CD4-positive, alpha-beta T cell treated with Interleukin-21 for 1 hour (primary cell): ENCODE measurements at places on chromosomes 16 and 17.

DNA sequence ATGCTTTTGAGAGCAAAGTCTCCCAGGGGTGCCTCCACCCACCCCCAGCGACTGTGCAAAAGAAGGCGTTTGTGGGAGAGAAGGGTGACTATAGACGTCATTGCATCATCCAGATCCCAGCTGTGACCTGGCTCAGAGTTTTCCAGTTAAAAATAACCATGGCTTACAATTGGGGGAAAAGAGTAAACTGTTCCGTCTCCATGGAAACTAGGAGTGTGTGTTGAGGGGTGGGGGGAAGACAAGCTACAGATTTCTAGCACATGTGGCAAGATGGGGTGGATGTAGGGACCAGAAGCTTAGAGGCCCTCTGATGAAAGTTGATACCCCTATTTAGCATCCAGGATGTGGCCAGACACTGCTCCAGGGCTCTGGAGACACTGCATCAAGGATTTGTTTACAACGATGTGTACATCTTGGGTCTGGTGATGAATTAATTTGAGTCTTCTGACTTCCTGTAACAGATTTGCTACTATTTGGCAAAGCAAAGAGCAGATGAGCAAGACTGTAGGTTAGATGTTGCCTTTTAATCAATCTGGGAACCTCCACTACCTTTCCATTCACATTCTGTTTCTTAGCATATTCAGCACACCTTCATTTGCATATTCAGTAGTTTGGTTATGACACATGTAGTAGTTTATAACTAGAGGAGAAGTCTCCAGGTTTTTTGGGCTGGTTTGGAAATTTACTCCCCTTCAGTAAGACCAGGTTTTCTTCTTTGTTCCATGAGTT, 6.2 kb upstream of the DUSP14 start:
- no peak for DNase-seq

DNA sequence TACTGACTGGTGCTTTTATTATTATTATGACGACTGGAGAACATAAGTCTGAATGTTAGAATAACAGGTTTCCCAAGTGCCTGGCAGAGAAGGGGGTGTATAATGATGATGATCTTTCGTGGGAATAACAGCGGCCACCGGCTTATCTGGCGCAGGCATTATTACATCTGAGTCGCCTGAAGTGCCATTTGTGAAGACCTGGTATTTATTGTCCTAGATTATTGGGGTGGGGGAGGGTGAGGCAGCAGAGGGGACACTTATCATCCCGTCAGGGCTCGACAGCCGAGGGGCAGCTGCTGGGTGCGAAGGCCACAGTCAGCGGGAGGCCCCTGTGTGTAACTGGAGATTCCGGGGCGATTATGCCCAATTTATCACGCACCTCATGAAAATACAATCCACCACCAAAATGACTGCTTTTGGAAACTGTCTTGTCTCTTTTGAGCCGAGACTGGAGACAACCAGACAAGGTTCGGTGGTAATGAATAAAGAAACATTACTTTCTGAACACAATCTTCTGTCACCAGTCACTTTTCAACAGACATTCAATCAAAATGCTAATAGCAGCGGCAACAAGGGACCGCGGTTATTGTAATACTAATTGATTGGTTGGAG, 199.3 kb downstream of the CCDC182 start:
- DNase-seq = no peak

DNA sequence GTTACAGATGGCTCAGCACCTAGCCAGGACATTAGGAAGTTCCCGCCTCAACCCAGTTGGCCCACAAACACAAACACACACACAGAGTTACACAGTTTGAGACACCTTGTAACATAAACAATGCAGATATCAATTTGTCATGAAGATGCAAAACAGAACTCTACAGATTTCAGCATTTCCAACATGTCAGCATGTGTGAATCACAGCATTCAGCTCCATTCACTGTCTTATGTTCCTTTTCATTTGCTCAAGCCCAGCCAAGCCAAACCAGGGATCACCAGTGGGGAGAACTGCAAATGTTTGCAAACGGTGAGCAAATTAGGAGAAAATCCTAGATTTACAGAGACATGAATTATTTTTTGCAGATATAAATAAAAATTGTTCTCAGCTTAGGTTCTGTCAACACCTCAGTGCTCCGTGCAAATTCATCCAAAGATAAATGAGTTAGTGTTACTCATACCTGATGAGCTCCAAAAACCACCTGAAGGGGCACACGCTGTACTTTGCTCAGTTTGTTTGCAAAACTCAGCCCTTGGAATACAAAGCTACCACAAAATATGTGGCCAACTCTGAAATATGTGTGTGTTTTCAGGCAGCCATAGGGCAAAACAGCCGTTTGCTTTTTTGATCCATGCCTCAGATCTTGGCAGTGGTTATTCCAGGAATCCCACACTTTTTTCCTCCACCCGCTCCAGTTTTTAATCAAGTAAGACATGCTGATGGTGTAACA, 16.3 kb upstream of the COX10 start:
- no peak for DNase-seq

DNA sequence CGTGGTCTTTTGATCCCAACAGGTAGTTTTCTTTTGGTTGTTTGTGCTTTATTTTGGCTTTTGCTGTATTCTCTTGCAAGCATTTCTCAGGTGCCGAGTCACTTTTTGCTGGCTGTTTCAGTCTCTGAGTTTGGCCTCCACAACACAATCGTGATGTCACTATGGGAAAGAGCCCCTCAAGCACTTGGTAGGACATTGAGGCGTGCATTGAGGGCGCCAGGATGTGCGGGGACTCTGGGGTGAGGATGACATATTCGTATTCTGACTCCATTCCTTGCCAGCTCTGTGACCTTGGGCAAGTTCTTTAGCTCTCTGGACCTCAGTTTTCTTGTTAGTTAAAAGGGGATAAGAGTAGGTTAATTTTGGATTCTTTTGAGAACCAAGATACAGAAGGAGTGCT, 13.0 kb downstream of the KSR1 start:
- no peak for DNase-seq

DNA sequence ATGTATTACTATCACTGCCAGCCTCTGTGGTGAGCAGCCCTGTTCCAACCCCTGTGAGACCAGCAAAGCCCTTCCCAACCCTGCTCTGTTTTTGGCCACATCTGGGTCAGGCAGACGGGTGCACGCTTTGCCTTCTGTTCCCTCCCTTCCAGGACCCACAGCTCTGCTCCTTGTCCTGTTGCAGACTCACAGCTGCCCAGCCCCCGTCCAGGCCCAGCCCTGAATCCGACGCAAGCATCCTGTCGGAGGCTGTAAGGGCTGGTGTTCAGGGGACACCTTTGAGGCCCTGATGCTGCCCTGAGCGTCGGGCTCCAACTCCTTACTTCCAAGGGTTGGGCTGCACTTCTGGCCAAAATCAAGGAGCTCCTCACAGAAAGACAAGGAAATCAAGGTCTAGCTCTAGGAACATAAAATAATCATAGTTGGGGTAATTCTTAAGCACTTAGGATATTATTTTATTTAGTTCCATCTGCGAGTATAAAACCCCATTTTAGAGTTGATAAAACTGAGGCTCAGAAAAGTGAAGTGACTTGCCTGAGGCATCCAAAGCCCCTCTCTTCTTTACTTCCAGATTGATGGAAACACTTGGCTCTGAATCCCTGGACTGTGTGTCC, 14.3 kb upstream of the SRCIN1 start:
- no peak for DNase-seq

GRCh38 chr17:34485999-34486398, 93.4 kb upstream of the TMEM132E start:
- no peak for DNase-seq
